ENCODE measurements at places on chromosomes 1 and 21.

DNA sequence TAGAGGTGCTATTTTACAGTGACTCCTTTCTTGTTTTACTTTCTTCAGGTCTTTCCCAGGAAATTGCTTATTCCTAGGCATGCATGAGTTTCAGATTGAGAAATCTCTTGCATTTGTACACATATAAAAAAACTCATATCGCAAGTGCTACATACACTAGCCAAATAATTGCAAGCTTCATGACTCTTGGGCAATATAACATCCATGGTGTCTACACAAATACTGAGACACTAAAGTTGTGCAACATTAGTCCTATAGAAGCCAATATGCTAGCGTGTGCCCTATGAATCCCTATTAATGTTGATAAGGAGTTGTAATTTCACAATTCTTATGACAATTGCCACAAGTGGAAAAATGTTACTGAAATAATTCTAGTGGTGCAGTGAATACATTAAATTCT is 591.0 kb downstream of the ADGRL2 start:
- no peak for DNase-seq

GRCh38 chr1:72202761-72203160 is 79.6 kb downstream of the NEGR1 start:
- no peak for DNase-seq

- no peak for DNase-seq
Observed at GRCh38 chr21:28737674-28738419, 254.8 kb downstream of the LTN1 start.

- no peak for DNase-seq
Observed at GRCh38 chr1:116409751-116410191, 36.7 kb downstream of the ATP1A1 start.

DNA sequence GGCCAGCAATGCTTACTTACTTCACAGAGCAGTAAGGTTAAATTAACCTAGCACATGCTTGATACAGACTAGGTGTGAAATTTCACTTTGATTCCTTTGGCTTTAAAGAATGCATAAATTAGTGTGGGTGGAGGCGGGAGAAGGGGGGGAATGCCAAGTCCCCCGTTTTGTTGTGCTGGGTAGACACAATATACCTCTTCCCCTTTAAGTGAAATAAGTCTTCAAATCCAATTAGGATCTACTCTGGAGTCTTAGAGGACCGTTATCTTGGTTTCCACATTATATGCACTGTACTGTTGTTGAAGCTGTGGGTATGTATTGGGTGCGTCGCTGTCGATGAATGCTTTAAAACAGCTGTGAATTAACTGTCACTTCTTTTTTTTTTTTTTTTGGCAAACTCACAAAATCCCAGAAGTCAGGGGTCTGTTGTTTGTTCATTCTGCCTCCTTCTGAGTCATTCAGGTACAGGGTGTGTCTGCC is 1.6 kb upstream of the S1PR1 start:
- DNase-seq, result no peak

- no peak for DNase-seq
Observed at GRCh38 chr1:26728645-26729044, 32.8 kb downstream of the ARID1A start.

DNA sequence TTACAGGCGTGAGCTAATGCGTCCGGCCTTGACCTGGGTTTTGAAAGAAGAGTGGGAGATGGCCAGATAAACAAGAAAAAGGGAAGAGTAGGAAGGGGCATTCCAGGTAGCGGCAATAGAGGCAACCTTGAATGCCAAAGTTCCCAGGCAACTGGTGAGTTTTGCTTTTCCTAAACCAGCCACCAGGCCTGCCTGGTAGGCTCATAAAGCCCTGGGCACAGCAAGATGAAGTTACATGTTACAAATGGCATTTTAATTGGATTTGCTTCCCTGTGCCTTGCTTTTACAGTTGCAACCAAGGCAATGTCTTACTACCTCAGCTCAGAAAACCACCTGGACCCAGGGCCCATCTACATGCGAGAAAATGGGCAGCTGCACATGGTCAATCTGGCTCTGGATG is 5.5 kb downstream of the LRRC42 start:
- no peak for DNase-seq

GRCh38 chr1:192162376-192162775 is 4.1 kb downstream of the RGS18 start:
- DNase-seq, result no peak

GRCh38 chr1:69568421-69569174 is 876 bp downstream of the LRRC7 start:
- no peak for DNase-seq

DNA sequence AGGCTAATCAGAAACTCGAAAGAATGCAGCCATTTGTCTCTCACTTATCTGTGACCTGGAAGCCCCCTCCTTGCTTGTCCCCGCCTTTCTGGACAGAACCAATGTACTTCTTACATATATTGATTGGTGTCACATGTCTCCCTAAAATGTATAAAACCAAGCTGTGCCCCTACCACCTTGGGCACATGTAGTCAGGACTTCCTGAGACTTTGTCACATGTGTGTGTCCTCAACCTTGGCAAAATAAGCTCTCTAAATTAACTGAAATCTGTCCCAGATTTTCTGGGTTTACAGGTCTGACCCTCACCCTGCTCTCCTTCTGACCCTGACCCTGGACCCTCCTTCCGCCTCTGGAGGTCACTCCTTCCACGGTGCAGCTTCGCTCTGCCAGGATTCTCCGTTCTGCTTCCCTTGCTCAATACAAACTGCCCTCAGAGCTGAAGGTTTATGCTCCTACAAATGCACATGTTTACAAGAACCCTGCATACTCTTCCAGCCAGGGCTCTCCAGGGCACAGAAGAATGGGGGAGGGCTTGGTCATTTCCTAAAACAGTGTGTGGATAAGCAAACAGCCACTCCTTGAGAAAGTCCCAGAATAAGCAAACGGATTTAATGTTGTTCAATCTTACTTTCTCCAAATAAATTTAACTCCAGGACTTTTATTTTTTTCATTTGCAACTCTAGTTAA is 160.5 kb downstream of the ACTL8 start:
- DNase-seq, result no peak

GRCh38 chr1:221778125-221778524 is 36.2 kb upstream of the DUSP10 start:
- DNase-seq, result no peak

- DNase-seq, result no peak
Observed at GRCh38 chr1:197466813-197467212, 198.8 kb downstream of the CRB1 start.

Data from anterior cingulate cortex (tissue), 58 donors.